ENCODE measurements at places on chromosomes 6 and 20.

DNA sequence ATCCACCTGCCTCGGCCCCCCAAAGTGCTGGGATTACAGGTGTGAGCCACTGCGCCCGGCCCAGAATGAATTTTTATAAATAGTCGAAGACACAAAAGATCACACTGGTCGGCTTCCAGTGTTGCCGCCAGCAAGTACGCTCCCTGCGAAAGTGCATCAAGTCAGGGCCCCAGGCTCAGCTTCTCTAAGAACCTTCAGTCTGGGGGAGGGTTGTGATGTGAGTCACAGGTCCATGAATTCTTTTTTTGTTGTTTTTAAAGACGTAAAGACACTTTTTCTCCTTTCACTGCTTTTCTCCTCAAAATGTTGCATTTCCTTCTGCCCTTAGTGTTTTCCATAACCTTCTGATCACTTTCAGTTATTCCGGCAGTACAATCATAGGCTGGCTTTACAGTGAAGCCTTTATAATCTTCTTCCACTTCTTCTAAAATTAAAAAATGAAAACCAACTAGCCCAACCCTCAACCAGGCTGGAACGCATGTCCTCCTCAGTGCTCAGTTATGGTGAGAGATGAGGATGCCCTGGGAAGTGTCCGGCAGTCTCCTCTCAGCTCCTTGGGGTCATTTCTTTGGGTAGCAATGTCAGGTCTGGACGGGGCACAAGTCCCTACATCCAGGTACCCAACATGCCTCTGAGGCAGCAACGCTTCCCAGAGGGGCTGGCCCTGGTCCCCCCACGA is 66.6 kb downstream of the CSE1L start:
- no peak for DNase-seq

DNA sequence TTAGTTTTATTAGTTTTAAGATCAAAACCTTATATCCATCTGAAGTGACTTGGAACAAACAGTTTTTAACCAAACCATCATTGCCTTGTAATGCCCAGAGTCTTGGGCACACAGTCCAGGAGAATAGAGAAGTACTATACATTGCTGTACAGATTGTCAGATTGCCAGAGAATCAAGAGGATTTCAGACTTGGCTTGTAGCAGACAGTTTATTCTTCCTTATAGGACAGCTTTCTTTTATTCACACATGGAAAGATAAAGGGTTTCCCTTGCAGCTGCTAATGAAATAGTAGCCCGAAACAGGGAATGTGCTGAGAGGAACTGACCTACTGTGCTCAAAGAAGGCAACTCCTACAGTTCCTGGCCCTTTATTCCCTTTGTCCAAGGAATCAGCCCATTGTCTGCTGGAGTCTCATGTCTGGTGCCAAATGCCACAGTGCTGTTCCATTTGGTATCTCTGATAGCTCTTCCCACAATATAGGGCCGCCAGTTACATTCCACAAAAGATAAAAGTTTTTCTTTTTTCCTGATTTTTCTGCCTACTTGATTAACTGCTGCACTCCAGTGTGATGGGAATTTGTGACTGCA is 30.6 kb downstream of the DCBLD1 start:
- DNase-seq, result no peak

DNA sequence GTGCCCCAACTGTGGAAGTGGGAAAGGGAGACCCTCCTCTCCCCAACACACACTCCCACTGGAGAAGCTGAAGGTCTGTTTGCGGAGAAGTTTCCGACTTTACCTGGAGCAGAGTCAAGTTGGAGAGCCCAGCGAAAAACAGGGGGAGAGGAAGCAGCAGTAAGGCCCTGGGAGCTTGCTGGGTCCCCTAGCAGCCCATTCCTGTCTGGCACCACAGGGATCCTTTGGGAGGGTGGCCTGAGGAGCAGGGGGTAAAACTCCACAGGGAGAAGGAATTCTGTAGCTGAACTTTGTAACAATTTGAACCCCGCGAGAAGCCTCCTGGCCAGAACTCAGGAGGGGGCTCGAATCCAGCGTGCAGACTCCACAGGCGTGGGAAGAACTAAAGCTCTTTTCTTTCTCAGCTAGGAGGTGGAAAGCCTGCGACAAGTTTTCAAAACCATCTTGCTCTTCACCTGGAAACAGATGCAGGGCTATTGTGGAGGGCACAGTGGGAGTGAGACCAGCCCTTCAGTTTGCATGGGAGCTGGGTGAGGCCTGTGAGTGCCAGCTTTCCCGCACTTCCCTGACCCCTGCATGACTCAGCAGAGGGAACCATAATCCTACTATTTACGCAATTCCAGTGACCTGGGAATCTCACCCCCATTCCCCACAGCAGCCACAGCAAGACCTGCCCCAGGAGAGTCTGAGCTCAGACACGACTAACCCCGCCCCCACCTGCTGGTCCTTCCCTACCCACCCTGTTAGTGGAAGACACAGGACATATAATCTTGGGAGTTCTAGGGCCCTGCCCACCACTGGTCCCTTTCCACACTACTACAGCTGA is 25.8 kb downstream of the SERPINB9 start:
- DNase-seq, result no peak

DNA sequence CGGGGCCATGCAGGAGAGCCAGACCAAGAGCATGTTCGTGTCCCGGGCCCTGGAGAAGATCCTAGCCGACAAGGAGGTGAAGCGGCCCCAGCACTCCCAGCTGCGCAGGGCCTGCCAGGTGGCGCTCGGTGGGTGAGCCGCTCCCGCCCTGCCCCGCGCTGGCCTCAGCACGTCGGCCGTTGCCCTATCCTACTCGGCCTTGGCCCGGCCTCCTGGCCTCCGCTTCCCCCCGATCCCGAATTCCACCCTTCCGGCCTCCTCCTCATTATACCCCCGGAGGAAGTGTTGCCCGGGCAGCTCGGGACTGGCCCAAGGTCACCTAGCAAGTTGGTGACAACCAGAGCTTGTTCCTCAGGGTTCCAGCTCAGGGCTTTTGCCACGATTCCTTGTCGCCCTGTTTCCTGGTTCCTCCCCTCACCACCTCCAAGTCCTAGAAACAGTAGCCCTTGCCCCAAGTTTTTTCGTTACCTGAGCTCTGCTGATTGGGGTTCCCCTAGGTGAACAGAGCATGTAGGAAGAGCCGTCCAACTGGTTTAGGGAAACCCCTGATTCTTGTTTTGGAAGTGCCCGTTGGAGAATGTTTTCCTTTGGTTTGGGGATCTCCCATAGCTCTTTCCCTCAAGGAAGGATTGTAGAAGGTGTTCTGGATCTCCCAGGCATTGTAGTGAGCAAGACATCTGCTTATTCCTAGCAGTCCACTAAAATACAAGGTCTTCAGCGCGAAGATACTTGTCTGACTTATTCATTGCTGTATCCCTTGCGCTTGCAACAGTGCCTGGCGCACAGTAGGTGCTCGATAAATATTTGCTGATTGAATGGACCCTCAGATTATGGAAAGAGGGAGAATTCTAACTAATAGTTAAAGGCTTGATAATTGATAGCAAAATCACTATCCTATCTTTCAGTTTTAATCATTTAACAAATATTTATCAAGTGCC is 641 bp downstream of the ARFGEF2 start:
- DNase-seq, result no peak

- DNase-seq, result no peak
These were observed 24.7 kb downstream of the ADGRG6 start for GRCh38 chr6:142326540-142326939.

DNA sequence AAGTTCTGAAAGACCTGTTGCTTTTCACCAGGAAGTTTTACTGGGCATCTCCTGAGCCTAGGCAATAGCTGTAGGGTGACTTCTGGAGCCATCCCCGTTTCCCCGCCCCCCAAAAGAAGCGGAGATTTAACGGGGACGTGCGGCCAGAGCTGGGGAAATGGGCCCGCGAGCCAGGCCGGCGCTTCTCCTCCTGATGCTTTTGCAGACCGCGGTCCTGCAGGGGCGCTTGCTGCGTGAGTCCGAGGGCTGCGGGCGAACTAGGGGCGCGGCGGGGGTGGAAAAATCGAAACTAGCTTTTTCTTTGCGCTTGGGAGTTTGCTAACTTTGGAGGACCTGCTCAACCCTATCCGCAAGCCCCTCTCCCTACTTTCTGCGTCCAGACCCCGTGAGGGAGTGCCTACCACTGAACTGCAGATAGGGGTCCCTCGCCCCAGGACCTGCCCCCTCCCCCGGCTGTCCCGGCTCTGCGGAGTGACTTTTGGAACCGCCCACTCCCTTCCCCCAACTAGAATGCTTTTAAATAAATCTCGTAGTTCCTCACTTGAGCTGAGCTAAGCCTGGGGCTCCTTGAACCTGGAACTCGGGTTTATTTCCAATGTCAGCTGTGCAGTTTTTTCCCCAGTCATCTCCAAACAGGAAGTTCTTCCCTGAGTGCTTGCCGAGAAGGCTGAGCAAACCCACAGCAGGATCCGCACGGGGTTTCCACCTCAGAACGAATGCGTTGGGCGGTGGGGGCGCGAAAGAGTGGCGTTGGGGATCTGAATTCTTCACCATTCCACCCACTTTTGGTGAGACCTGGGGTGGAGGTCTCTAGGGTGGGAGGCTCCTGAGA is at the start of gene HFE:
HFE (plus strand) TSS at position 146 of the 832 bp plus-strand sequence; CDS start at position 158, 12 bp downstream.
- DNase-seq, result peak; percentile 28

DNA sequence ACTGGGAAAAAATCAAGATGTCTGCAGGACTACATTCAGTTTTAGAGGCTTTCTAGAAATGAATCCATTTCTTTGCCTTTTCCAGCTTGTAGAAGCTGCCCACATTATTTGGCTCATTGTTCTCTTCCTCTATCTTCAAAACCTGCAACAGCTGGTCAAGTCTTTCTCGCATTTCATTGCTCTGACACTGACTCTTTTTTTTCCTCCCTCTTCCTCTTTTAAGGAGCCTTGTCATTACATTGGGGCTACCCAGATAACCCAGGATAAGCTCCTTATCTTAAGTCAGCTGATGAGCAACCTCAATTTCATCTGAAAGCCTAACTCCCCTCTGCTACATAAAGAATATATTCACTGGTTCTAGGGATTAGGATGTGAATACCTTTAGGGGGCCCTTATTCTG is 53.2 kb upstream of the CEP162 start:
- no peak for DNase-seq

DNA sequence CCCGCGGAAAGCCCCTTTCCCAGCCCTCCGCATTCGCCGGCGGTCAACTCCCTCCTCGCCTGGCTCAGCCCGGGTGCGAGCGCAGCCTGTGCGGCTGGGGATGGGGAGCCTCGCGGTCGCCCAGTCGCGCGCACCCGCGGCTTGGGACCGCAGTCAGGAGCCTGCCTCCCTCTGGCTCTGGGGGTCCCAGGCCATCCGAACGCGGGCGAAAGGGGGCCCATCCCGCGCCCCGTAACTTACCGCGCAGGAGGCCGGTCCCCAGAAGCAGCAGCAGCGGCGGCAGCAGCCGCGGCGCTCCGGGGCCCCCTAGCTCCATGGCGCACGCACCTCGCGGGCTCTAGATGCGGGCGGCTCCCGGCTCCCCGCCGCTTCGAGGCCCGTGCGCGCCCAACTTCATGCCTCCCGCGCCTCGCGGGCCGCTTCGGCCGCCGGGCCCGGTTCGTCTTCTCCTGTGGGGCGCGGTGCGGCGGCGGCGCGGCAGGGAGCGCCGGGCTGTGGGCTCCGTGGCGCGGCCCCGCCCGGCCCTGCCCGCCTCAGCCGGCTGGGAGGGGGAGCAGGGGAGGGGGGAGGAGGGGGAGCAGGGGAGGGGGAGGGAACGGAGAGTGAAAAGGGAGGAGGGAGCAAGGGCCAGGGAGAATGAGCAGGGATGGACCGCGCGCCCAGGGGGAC is at the start of gene CHRNA4:
CHRNA4 (minus strand) TSS at position 500 of the 669 bp plus-strand sequence; CDS start at position 316, 184 bp downstream.
- DNase-seq, result no peak

DNA sequence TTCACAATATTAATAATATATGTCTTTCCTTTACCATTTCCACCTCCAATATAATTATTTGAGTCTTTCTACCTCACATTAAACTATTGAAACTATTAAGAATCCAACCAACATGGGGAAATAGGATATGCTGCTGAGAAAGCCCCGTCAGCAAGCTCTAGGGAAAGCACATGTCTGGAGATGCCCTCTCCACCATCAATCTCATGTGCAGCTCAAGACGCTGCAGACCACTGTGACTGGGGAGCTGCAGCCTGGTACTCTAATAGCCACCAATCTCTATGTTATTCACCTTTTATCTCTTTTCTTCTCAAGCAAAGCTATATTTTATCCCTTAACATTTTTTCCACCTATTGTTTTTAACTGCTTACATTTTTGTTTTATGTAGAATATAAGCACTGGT is 50.3 kb downstream of the COL9A1 start:
- no peak for DNase-seq

DNA sequence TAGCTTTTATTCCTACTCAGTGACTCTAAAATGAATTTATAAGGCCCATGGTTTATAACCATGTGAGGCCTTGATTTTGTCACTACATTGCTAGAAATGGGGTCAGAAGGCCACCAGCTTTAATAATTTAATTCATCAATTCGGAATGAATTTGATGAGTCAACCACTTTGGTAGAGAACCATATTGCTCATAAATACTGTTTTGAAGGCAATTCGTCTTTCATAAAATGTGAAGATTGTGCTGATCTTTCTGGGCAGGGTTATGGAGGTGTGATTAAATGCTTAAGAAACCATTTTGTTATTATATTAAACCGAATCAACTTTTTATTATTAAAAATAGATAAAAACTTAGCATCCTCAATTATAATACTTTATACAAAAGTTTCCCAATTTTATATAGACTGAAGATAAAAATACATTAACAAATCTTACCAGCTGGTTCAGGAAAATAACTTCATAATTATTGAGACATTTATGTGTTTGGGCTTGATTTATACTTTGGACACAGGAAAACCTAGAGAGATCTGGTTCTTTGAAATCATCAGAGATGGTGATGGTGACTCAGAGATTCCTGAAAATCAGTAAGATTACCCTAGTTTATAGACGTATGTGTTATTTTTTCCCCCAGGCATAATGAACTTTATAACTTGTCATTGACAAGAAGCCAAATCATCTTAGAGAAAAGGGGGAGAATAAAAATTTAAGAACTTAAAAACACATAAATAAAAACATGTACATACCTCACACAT is 10.6 kb downstream of the HCRTR2 start:
- DNase-seq, result no peak

DNA sequence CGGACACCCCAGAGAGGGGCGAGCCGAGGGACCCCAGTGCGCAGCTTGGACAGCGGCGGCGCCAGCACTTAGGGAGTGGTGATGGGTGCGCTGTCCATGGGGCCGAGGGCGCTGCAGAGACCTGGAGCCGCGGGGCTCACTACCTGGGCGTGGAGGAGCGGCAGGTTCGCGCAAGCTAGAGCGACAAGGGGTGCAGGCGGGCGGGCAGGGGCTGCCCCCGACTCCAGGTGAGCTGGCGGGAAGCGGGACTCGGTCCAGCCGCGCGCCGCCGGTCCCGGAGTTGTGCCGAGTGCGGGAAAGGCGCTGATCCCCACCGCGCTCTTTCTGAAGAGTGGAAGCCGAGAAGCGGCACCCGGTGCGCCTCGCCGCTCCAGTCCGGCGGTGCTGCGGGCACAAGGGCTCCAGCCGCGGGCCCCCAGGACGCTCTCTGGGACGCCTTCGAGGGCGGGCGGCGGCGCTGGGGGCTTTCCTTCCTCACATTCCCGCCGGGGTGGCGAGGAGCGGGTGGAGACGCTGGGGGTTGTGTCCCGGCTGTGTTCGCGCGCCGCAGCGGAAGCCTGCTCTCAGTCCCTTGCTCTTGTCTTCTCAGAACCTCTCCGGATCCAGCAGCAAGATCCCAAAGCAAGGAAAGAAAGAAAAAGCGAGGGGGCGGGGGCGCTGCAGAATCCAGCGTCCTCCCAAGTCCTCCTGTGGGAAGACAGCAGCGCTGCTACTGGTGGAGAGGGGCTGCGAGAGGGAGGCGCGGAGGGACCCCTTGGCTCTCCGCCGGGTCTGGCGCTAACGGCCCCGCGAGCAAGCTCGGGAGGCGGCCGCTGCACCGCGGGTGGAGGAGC is at the start of gene B3GAT2:
B3GAT2 (minus strand) TSS at position 610 of the 833 bp plus-strand sequence. CDS start 631 bp downstream, outside the sequence.
- DNase-seq, result no peak
